Mucosa of gallbladder (tissue), 1 donor: ENCODE measurements at places on chromosomes 12 and 14. TPM values are rescaled to one million over a fixed set of nuclear protein-coding genes. Genes with fewer than 3 reads are reported as not detected.
A peak's percentile ranks its signal among the peaks of the same experiment; 100 is the strongest.

- no peak for DNase-seq
Observed at GRCh38 chr12:75505706-75506312, 5.6 kb downstream of the KRR1 start.

DNA sequence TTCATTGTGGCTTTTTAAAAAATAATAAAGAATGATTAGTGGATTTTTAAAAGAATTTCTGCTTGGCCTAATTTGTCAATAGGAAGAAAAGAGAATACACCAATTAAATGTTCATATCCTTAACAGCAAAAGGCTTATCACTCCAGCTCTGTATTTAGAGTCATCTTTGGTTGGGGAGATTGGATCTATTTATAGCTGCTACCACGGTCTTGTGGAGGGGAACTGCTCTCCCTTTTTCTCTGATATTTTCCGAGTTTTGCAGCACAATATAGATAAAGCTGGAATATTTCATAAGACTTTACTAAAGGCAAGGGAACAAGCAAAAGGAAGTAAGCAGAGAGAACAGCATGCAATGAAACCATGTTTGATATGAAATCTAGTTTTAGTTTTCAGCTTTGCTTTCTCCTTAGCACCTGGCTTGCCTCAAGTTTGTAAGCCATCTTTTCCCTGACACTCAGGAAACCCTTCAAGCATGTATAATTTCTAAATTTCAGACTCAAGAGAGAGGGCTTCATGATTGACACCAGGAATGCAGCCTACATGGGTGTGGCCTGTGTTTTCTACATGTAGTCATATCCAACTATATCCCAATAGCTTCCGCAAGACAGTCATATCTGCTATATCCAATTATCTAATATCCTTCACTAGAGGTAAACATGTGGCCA is 35.2 kb downstream of the BRMS1L start:
- no peak for DNase-seq

LRR1 gene
- 7.0 TPM for total RNA-seq

DNA sequence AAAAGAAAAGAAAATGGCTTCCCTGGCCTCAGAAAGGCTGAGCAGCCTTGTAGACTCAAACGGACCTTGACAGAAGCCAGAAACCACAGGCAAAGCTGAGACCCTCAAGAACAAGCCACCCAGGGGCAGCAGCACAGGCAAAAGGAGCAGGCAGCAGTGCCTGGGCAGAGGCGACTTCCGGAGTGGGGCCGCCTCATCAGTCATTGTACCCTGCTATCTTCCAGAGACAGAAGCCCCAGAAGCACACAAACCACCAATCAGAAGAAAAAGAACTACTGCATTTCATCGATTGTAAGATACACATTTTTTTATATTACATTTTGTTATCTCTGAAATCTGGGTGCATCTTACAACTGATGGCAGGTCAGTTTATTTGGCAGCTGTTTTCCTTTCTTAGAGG is 58.2 kb upstream of the ZFP36L1 start:
- no peak for DNase-seq

DNA sequence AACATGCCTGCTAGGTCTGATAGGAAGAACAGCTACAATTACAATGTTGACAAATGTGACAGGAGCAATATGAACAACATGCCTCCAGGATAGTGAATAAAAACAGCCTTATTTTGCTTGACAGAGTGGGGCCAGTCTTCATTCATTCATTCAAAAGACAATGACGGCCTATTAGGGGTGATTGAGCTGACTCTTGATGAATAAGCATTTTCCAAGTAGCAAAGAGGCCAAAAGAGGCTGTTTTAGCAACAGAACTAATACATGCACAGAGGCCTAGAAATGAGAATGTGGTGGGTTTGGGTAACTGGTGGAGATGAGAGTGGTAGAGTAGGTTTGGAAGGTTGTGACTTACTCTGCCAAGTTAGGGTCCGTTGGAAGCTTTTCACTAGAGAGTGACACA is 138.3 kb downstream of the APAF1 start:
- no peak for DNase-seq

DNA sequence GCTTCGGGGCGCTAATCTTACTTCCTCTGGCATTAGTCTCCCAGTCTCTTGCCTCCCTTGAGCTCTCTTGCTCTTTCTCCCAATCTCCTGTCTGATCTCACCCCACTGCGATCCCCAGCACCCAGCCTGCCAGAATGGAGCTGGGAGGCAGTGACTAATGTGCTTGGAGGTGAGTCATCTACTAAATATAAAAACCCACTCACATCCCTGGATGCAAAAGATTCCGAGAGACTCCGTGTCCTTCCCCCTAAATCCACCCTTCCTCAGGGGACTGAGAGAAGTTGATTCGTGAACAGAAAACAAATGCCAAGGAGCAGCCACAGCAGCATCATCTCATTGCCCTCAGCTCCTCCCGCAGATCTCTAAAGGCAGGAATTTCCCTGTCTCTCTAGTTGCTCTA is 45.7 kb upstream of the KCNA5 start:
- no peak for DNase-seq

DNA sequence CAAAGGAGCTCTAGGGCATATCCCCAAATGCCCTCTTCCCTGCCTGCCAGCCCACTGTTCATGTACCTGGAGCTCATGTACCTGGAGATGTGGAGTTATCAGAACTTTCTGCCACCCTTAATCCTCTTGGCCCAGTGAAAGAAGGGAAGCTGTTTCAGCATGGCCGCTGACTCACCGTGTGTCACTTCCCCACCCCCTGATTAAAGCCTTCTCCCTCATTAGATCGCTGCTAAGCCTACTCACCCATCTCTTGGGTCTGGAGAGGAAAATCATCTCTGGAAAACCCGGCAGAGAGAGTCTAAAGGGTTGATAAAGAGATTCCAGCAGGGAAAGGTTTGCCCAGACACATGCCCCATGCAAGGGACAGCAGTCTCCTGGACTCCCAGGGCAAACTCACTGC is 4.5 kb upstream of the LTBP2 start:
- no peak for DNase-seq

DNA sequence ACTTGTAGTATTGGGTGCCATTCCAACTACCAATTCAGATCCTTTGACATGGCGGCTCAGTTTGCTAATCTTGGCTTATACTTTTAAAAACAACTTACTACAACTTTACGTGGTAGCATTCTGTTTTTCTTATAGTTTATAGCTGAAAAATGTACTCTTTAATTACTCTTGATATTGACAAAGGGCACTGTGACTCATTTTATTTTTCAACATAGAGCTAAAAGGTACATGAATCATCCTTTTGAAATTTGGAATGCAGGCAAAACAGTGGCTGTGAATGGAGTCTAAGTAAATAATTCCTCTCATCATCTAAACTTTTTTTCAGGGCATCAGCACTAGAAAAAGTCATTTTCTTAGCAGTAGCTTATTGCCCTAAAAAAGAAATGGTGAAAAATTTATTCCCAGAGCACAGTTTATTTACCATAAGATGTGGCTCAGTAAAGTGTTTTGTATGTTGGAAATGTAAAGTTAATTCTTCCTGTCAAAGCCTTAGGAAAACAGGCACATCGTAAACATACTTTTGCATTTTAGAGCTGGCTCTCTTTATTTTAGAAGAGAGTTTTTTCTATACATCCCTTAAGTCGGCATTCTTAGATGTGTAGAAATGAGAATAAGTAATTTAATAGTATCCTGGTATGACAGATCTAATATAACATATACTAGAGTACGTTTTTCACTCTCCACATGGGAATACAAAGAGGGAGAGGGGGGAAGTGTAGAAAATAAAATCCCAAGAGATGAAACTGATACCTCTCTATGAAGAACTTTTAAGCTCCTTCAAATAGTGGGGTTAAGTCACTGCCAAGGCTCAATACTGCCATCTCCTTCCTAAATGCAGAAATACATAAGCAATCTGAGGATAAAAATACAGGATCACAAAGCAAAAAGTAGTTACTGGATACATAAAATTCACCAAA is 55.2 kb downstream of the SLC25A21 start:
- DNase-seq, result no peak

GRCh38 chr12:31931796-31932715 is 27.2 kb upstream of the RESF1 start:
- DNase-seq, result no peak

GRCh38 chr14:42057111-42057510 is 450.4 kb downstream of the LRFN5 start:
- DNase-seq, result no peak

GRCh38 chr12:77850129-77850528 is 19.4 kb downstream of the NAV3 start:
- no peak for DNase-seq

BEST3 gene
- total RNA-seq, result 0.46 TPM

DNA sequence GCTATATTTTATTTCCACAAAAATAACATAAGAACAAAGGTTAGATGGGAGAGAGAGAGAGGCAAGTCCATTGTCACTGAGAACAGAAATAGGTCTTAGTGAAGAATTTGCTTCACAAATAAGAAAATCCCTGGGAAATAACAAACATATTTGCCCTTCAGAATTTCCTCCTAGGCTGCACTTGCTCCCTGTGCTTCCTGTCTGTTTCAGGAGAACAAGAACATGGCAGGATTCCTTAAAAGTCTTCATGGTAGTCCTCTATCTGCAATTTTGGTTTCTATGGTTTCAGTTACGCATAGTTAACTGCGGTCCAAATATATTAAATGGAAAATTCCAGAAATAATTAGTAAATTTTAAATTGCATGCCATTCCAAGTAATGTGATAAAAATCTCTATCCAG is 34.1 kb downstream of the SENP1 start:
- no peak for DNase-seq

GRCh38 chr14:87615822-87616679 is 376.9 kb downstream of the GALC start:
- DNase-seq, result peak; percentile 45
